ENCODE measurements at places on chromosomes 1 and 21.

DNA sequence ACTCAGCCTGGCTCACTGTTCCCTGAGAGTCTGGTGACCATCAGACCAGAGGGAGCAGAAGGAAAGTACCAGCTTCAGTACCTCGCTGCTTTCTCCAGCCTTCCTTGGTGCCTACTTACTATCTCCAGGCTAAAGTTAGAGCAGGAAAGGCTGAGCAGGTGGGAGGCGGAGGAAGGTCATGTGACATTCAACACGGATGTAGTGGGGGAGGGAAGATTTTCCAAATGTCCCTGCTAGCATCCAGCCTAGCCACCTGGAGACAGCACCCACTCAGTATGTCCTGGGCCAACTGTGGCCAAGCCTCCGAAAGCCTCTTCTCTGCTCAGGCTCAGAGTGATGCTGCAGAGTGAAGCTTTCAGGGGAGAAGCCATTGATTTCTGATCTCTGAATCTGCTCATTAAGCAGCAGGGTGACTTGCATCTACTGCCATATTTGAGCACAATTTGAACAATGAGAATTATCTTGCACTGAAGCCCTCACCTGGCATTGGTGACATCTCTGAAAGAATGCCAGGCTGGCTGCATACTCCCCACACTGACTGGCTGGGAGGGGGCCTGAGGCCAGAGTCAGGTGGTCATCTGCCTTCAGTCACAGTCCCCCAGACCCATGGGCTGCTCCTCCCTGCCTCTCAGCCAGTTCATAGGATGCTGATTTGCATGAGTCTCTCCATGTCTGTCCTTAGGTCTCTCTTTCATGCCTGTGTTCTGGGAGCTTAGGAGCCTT is 86.2 kb downstream of the KCND3 start:
- no peak for DNase-seq

DNA sequence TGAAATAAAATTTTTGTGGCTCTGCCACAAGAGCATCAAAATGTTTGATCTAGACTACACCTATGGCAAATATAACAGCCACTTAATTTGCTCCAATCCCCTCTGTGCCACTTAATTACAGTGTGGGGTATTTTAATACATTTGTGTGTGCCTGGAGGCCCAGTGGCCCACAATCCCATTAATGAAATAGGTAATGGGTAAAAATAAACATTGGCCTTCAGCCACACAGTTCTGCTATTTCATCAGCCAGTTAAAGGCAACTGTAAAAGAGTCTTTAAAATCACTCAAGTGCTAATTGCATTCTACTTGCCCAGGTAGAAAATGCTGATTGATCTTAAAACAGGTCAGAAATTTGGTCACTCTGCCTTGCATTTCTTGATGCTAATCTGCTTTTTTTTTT is 151.6 kb upstream of the UBE2U start:
- DNase-seq, result no peak

GRCh38 chr1:159938211-159938852 is 7.1 kb downstream of the IGSF9 start:
- no peak for DNase-seq

DNA sequence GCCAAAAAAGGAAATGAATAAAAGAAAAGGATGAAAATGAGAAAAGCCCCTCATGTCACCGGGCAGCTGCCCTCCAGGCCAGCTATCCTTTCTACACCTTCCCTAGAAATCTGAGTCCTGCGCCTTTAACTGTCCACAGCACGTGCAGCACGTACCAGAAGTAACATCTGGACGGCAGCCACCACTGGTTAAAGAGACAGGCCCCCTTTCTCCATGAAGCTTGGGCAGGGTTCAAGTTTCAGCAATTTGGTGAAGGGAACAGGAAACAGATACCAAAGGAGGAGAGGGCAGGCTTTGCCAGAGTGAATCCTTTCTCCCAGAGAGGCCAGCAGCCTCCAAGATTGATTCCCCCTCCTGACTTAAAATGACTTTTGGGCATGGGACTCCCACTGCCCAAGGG is 3.6 kb upstream of the KIAA2013 start:
- no peak for DNase-seq

- no peak for DNase-seq
Measured at GRCh38 chr1:45348020-45348419, 7.8 kb upstream of the MUTYH start.

GRCh38 chr1:227899820-227900449 is 47.8 kb downstream of the WNT9A start:
- no peak for DNase-seq

DNA sequence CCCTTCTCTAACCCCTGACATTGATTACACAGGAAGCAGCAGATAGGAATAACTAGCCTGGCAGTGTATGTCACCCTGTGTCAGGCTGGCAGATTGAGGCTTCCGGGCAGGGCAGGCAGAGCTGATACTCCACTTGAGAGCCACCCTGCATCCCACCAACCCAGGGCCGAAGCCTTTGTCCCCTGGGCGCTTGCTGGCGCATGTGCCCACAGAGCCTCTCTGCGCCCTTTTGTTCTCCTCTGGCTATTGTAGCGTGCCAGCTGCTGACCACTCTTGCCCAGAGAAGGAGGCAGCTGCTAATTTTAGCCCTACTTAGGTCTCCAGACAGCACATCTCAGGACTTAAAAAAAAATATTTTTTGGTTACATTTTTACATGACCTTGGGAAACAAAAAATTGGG is 304.9 kb downstream of the HHAT start:
- no peak for DNase-seq

- no peak for DNase-seq
Measured at GRCh38 chr1:30733493-30733892, 10.1 kb upstream of the MATN1 start.

GRCh38 chr1:241479294-241479693 is 40.3 kb downstream of the FH start:
- no peak for DNase-seq

DNA sequence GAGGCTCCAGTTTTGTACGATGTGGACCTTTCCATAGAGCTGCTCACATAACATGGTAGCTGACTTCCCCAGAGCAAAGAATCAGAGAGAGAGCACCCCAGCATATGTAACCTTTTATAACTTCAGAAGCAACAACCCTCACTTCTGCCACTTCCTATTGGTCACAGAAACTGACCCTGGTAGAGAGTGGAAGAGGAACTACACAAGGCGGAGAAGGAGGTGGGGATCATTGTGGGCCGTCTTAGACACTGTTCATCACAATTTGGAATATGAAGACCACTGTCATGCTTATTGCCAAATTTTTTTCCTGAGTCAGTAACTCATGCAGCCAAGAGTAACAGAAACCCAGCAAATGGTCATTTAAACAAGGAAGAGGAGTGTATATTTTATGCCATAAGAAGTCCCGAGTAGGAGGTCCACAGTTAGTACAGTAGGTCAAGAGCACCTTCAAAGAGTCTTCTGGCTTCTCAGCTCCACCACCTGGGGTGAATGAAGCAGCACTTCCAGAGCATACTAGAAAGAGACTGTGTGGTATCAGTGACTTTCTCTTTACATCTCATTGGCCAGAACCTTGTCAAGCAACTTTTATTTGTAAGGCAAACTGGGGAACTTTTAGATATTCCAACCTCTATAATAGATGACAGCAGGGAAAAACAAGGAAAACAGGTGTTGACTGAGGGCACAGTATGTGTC is 71.8 kb downstream of the ODF2L start:
- no peak for DNase-seq

GRCh38 chr1:218317061-218317460 is 28.1 kb upstream of the TGFB2 start:
- DNase-seq, result no peak

- no peak for DNase-seq
Measured at GRCh38 chr1:95850763-95851162, 616.8 kb downstream of the RWDD3 start.

DNA sequence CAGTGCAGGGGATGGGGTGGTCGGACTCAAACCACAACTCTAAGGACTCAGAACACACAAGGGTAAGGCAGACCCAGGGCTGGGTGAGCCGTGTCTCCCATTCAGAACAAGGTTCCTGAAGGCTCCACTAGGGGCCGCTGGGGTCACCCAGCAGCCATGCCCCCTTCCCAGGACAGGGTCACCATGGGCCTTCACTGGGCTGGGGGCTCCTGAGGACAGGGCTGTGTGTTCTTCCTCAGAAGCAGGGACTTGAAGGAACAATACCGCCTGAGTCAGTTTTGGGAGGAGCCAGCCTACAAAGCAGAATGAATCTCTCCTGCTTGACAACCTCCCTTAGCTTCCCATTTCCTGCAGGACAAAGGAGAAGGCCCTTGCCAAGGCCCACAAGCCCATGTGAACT is 15.4 kb downstream of the RIMS3 start:
- no peak for DNase-seq

DNA sequence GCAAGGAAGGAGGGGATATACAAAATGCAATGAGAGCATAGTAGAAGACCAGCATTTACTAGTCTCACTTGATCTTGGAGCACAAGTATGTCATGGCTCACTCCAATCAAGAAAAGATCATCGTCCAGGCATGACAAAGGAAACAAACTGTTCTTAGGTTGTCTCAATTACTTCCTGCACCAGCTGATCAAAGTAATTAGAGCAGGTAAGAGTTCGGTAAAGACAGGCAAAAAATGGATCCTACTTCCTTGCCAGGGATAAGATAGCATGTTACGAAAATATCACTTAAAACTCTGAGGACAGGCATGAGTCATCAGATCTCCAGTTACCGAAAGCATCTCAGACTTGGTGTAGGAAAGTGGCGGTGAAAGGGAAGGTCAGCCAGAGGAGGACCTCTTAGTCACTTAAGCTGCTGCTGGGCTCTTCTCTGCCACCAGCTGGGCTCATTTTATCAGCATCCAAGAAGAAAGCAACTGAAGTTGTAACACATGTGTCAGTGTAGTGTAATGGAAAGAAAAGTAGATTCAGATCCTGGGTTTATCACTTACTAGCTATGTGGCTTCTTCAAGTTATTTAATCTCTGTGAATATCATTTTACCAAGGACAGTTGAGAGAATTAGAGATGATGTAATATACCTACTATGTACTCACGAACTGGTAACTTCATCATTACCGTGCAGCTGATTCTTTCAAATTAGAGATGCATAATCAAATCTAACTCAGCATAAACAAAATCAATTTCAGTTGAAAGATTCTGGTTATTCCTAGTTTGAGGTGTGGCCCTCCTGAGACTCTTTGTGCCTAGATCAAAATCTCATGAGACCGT is 46.8 kb downstream of the XCL1 start:
- DNase-seq, result no peak

All from activated gamma-delta T cell treated with Interleukin-2 at 50 U/mL for 16 hours (primary cell).